ENCODE measurements at places on chromosomes 11 and 22. TPM values are rescaled to one million over a fixed set of nuclear protein-coding genes. Genes with fewer than 3 reads are reported as not detected.

PRR5L gene
- total RNA-seq, result 56.6 TPM

HTATIP2 gene
- total RNA-seq, result 43.9 TPM

SNX32 gene
- 1.6 TPM for total RNA-seq

SORL1 gene
- 19.2 TPM for total RNA-seq

POLR2F gene
- total RNA-seq, result 120 TPM

PKDREJ gene
- not detected for total RNA-seq

YPEL4 gene
- total RNA-seq, result 0.39 TPM

GGA1 gene
- total RNA-seq, result 70.8 TPM

CSNK2A3 gene
- 1.2 TPM for total RNA-seq

ESAM gene
- total RNA-seq, result 0.52 TPM

ZC3H12C gene
- 5.7 TPM for total RNA-seq

TRIM6 gene
- 0.54 TPM for total RNA-seq

CD3G gene
- total RNA-seq, result 145 TPM

TEX12 gene
- total RNA-seq, result 0.24 TPM

INSC gene
- not detected for total RNA-seq

NOX4 gene
- not detected for total RNA-seq

APLNR gene
- not detected for total RNA-seq

GAL3ST3 gene
- not detected for total RNA-seq

PPP2R1B gene
- 58.1 TPM for total RNA-seq

LRRC10B gene
- total RNA-seq, result not detected

DGCR6 gene
- 0.71 TPM for total RNA-seq

OR51B2 gene
- total RNA-seq, result not detected

SHANK3 gene
- 0.05 TPM for total RNA-seq

CHADL gene
- total RNA-seq, result 0.36 TPM

PATE2 gene
- 0.34 TPM for total RNA-seq

CNTF gene
- 4.1 TPM for total RNA-seq

CD6 gene
- 411 TPM for total RNA-seq

TPCN2 gene
- 19.2 TPM for total RNA-seq

SMTNL1 gene
- total RNA-seq, result not detected

CECR2 gene
- total RNA-seq, result 0.18 TPM

NFAM1 gene
- 0.12 TPM for total RNA-seq

PRODH gene
- total RNA-seq, result 1.0 TPM

VPREB1 gene
- total RNA-seq, result not detected

TBX10 gene
- not detected for total RNA-seq

FOLR3 gene
- not detected for total RNA-seq

OR52I1 gene
- not detected for total RNA-seq

TMEM151A gene
- total RNA-seq, result not detected

UBQLNL gene
- total RNA-seq, result 0.18 TPM

MS4A6E gene
- not detected for total RNA-seq

STIM1 gene
- total RNA-seq, result 68.0 TPM

PHLDA2 gene
- 28.0 TPM for total RNA-seq

LINC01488 gene
- total RNA-seq, result not detected

SLC1A2 gene
- total RNA-seq, result not detected

GLYATL1 gene
- total RNA-seq, result not detected

ZNF280A gene
- total RNA-seq, result not detected

OR52M1 gene
- total RNA-seq, result not detected

PNPLA3 gene
- total RNA-seq, result 1.6 TPM

KLHDC7B gene
- total RNA-seq, result 5.5 TPM

MUC15 gene
- total RNA-seq, result not detected

CTSW gene
- total RNA-seq, result 7.4 TPM

Data from activated T-helper 1 cell treated with anti-CD3 and anti-CD28 coated beads, Interleukin-12 subunit alpha, Interleukin-12 subunit beta, Interleukin-2, Interleukin-4 antibody, amounts not matched to agents 30 ng/mL and 10 ng/mL and 1 ng/mL, durations not matched to agents 14 hours and 24 hours and 36 hours (primary cell).